ENCODE measurements at places on chromosomes 4 and X. TPM values are rescaled to one million over a fixed set of nuclear protein-coding genes. Genes with fewer than 3 reads are reported as not detected.

DNA sequence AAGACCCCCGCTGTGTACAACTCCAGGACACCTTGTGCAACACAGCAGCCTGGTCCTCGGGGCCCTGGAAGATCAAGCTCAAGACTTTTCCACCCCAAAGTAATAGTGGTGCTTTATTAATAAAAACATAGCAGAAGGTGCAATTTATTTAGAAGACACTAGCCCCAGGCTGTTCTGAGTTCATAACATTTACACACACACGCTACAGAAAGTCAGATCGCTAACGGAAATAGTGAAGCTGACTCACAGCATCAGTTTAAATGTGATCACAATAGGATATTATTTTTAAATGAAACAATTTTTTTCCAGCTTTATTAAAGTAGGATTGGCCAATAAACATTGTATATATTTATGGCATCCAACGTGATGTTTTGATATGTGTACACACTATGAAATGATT is 141.0 kb downstream of the STK32B start:
- no peak for DNase-seq

DNA sequence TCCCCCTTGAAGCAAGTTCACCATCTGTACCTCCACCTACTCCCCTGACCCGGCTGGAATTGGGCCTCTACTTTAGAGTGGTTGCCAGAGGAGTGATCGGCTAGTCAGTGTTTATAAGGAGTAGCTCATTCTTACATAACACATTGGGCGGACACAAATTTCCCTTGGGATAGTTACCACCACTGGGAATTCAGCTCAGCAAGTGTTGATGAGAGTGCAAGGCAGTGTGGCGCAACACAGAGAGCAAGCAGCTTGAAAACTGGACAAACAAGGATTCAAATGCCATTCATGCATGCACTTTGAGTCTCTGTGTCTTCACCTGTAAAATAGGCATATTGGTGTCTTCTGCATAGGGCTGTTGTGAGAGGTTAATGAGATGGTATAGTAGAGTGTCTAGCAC is 92.7 kb downstream of the STK32B start:
- DNase-seq: no peak

Gene CENPVL1
- not detected for total RNA-seq

GRCh38 chrX:134679221-134679620 is 20.9 kb upstream of the PLAC1 start:
- no peak for DNase-seq

- no peak for DNase-seq
Observed at GRCh38 chr4:2333356-2333841, 71.5 kb upstream of the MXD4 start.

- no peak for DNase-seq
Observed at GRCh38 chr4:151462554-151462953, 53.6 kb downstream of the FHIP1A start.

DNA sequence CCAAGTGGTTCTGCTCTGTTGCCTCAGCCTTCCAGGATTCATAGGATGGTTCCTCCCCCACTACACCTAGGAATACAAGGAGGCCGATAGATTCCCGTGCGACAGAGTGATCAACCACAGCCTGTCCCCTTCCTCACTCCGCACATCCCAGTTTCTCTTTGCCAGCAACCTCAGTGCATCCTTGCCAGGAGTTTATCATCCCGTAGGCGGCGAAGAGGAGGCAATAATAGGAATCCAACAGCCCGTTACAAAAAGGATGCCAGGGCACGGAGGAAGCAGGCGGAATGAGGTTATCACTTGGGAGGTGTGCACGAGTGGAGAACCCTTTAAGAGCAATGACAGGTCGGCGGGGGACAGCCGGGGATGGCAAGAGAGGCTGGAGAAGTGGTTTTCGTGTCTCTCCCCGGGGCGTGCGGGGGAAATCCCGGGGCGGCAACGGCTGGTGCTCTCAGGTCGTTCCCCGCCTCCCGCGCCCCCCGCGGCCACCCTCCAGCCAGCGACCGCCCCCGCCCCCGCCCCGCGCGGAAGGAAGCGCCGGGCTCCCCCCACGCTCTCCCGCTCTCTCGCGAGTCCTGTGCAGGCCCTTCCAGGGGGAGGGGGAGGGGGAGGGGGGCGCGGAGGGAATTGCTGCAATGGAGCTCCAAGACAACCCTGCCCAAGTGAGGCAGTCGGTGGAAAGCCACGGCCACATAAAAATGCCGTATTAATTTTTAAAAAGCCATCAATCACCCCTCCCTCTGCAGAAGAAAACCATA is 1.6 kb downstream of the PPP3CA start:
- peak; percentile 59 for DNase-seq

- DNase-seq: no peak
Observed at GRCh38 chr4:108036213-108036612, 46.5 kb downstream of the HADH start.

Gene IDH3G
- total RNA-seq: 80.7 TPM

Data from Karpas-422 (cell line).